ENCODE measurements at places on chromosomes 6 and 20.

DNA sequence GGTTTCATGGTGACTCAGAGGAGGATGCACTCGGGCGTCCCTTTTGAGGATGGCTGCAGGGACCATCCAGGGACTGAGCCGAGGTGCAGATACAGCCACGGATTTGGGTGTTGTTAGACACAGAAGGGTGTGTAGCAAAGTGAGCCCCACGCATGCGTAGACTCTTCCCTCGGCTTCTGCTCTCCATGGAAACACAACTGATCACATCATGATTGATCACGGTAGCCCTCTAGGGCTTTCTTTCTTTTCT, 606 bp upstream of the ULBP1 start:
- no peak for DNase-seq

GRCh38 chr6:111984081-111984480, 69.8 kb upstream of the CCN6 start:
- DNase-seq = no peak

GRCh38 chr6:86683132-86683908, 254.0 kb upstream of the HTR1E start:
- no peak for DNase-seq

GRCh38 chr6:149094934-149095351, 222.6 kb upstream of the TAB2 start:
- DNase-seq = no peak

- DNase-seq = no peak
These were observed 20.0 kb downstream of the SAMD3 start for GRCh38 chr6:130202782-130203181.

DNA sequence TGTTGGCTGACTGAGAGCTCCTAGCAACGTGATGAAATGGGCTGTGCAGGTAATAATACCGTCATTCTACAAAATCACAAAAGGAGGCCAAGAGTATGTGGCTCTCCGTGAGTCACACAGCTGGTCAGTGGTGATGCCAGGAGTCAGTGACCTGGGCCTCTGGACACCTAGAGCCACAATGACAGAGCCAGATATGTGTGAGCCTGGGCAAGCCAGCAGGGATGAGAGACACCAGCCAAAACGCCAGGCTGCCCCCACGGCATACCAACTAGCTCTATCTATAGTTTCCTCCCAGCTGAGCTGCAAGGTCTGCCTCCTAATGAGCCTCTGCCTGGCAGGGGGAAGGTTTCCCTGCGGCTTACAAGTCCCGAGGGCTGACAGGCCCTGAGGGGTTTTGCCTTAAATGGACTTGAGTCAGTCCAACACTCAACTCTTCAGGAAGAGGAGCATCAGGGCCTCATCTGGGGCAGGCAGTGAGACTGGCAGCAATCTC, 70.0 kb downstream of the CPNE5 start:
- no peak for DNase-seq

- DNase-seq = no peak
These were observed 5.6 kb downstream of the SPATA2 start for GRCh38 chr20:49909499-49910339.

DNA sequence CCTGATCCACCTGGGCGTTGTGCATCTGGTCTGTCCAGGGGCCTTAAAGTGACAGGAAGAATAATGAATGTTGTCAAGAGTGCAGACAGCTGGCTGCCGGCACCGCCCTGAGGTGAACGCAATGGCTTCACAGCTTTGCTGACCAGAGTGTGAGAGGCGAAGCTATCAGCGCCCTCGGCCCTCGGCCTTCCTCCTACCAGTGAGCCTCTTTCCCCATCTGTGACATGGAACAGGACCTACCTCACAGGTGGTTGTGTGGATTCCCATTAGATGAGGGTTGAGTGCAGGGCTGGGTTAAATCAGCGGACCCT, 54.8 kb downstream of the CTCFL start:
- no peak for DNase-seq

DNA sequence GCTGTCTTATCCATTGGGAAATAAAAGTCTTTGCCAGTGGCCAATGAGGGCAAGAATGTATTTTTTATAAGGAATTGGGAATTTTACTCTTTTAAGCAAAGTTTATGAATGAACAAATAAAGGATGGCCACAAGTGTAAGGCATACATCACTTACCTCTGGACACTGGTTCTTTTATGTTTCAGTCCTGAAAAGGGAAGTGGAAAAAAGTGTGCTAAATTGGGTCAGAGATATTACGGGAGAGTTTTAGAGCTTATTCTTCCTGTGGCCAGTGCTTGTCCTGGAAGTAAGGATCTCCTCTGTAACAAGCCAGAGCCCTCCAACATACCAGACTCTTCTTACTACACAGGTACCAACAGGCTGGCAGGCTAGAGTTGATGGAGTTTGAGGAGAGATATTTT, 22.5 kb upstream of the RIPK1 start:
- no peak for DNase-seq

GRCh38 chr20:18101125-18101810, 36.4 kb upstream of the KAT14 start:
- no peak for DNase-seq

GRCh38 chr6:107712237-107712664, 111.9 kb downstream of the SCML4 start:
- DNase-seq = no peak

DNA sequence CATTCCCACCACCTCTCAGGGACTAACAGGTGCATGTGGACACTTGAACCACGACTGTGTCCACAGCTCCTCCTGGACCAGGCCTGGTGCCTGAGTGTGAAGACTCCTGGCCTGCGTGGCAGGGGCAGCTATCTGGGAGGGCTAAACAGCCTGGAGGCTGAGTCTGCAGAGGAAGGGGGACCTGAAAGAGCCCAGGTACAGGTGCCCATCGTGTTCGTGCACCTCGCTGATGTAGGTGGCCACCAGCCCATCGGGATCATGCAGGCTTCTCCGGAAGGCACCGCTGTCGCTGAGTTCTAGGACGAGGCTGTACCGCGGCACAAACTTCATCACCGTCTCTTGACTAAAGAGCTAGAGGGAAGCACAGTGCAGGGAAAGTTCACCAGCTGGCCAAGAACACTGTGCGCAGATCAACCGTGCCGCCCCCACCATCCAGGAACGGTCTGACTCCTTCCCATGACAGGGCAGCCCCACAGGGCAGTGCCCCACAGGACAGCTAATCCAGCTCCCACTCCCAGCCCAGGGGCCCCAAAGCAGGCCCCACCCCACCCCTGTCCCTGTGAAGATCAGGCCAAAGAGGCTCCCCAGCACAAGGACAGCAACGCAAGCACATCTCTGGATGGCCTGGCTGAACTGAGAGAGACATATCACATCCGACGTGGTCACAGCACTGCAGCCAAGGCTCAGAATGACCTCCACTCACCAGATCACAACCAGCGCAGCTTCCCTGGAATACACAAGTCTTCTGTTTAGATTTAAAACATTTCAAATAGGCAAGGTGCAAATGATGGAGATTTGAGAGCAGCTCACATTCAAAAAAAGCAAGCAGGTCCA, 14.8 kb downstream of the CST7 start:
- DNase-seq = no peak

DNA sequence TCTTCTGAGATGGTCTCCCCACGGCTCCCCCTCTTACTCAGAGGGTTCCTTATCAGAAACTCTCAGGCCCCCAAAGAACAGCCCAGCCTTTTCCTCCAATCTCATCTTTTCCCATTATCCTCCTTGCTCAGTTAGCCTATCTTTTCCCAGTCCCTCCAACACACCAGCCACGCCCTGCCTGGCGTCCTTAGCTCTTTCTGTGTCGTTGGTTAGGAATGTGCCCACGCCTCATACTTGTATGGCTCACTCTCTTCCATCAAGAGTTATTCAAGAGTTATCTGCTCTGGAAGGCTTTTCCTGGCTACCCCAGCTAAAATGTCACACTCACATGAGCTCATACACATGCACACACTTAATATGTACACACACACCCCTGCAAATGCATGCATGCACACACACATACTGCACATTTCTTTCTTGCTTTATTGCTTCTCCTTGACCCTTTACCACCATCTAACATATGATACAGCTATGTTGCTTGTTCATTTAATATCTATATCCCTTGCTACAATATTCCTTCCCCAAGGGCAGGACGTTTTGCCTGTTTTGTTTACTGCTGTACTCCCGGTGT, 37.6 kb downstream of the SLC2A10 start:
- no peak for DNase-seq

DNA sequence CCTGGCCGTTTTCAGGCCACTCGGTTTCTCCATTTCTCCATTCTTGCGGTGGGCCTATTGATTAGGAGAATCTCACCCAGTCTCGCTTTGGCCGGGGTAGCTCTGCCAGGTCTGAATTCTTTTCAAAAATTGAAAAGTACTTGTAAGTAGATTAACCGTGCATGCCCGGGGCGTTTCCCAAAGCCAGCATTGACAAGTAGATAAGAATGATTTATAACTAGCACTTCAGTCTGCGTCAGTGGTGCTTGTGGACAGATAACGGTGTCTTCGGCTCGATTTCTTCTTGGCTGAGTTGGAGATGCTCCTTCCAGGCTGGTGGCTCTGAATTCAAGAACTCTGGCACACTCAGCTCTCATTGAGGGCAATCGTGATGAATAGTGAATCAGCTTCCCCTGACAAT, 29.0 kb downstream of the SLC24A3 start:
- DNase-seq = no peak

DNA sequence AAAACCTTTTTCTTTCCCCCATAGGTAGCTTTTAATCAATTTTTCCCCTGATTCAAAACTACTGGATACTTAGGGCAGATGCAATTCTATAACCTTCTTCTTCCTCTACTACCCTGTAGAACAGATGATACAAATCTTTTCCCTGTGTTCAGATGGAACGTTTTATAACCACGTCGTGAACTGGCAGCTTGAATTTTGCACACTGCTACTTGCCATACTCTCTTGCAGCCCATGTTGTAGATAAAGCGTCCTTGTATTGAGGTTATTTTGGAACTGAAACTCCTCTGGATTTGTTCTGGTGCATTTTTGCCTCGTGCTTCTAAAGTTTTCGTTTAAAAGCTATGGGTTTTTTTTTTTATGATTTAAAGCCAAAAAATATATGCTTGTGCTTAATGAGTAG, 440.2 kb downstream of the RFPL4B start:
- no peak for DNase-seq

- no peak for DNase-seq
These were observed 19.5 kb upstream of the TAF8 start for GRCh38 chr6:42030585-42031506.

DNA sequence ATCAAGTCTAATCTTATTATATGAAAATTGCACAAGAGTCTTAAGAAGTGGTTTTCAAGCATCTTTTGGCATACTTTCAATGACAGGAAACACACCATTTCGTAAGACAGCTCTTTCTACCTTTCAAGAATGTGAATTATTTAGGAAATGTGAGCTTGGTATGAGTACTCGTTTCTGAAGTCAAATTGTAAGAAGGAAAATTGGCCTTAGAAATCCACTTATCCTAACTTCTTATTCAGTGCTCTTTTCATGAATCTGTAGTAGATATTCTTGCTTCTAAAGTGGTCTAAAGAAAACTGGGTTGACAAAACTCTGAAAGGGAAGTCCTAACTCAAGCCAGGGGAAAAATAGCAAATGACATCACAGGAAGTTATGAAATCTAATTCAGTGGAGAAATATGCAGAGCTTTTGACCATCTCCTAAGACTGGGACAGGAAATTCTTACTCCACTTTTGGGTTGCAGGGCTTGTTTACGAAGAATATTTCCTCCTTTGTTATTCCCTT, 38.5 kb upstream of the OGFRL1 start:
- no peak for DNase-seq

DNA sequence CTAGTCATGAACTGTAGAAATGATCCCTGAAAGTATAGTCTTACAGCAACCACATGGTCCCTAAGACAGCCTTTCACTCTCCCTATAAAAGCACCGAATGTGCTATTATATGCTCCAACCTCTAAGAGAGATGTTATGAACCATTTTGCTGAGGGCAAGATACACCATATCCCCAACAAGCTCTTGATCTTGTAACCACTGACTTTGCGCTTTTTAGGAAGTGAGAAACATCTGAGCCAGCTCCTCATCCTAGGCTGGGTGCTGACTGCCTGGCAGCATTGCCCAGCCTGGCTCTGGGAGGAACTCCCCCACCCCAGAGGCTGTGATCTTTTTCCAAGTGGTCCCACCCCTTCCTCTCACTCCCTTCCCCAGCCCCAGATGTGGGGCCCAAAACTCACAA, 3.1 kb upstream of the EMILIN3 start:
- no peak for DNase-seq

DNA sequence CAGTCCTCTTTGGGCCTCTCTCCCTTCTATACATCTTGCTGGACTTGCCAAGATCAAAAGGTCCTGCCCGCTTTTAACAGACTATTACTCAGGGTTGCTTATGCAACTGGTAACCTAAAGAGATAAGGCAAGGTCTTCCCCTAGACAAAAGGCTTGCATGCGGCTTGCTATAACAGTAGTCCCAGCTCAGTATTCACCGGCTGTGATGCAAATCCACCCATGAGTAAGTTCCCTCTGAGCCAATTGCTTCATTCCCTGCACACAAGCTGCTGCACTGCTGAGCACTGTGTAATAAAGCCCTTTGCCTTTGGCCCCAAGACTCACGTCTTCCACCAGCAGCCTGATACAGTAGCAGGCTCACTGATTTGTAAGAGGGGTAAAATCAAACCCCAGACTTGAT, 363.8 kb downstream of the PRKN start:
- no peak for DNase-seq

DNA sequence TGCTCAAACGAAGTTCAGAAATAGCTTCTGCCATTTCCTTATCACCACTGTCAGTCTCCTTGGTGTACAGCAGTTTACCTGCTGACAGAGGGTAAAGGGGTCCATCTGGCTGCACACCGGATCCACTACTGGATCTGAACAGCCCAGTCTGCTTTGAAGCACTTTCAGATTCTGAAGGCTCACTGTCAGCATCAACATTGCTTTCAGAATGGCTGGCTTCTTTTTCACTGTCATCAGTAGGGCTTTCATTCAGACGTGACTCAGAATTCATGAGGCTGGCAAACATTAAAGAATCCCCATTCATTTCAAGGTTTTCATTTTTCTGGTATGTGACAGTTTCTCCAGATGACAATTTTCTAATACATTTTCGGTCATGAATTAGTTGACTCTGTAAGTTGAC, 21.0 kb upstream of the PNISR start:
- DNase-seq = no peak

GRCh38 chr20:8851446-8851845, 217.4 kb upstream of the PLCB4 start:
- no peak for DNase-seq

DNA sequence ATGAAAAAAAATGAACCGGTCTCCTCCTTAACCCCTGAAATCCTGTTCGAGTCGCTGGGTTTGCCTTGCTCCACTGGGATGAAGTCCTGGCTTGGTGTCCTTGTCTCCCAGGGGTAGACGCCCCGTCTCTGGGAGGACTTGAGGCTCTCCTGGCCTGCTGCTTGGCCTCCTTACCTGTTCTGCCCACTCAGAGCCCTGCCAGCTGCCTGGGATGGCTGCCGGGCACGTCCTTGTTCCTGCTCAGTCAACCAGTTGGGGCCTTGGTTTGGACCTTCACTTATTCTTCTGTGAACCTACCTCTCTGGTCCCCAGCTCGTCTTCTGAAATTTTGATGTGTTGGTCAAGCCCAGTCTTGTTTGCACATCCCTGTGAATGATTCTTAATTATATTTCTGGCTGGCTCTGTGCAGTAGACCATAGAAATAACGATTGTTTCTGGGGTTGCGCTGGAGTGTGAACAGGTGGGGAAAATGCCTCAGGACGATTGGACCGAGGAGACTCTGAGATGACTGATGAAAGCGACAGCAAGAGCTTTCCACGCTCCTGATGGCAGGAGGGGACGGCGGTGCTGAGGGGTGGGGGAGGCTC, 126.5 kb upstream of the ESR1 start:
- DNase-seq = no peak
